ENCODE measurements at places on chromosomes 1 and 21.

GRCh38 chr1:109252893-109253802 lies 3.8 kb downstream of the CELSR2 start:
- peak; percentile 84 for DNase-seq

DNA sequence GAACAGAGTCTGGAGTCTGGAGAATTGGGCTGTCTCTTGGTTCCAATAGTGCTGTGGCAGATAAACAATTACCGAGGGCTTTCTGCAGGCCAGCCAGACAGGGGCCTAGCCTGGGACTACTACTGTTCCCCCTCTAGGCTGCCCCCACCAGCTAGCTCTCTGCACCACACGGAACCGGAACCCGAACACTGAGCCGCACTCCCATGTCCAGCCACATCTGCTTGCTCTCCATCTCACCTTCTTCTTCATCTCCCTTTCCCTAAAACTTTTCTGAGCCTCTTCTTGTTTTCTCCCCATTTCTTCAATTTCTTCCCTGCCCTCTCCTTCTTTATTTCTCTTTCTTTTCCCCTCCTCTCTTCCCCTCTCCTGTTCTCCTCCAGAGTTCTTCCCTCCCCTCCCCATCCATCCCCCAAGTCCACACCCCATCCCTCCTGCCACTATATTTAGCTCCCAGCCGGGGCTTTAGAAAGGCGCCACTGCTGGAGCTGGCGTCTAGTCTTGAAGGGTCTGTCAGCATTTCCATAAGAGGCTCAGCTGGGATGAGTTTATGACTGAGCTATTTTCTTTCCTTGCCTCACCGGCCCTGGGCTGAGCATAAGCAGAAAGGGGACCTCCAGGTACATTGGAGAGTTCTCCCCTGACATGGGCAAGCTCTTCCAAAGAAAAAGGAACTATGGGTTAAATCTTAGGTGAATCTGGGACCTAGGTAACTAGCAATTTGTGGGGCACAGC lies 25.7 kb upstream of the ATP2B4 start:
- DNase-seq: no peak

- DNase-seq: no peak
These were observed 35.3 kb downstream of the FAAH start for GRCh38 chr1:46429436-46429835.

DNA sequence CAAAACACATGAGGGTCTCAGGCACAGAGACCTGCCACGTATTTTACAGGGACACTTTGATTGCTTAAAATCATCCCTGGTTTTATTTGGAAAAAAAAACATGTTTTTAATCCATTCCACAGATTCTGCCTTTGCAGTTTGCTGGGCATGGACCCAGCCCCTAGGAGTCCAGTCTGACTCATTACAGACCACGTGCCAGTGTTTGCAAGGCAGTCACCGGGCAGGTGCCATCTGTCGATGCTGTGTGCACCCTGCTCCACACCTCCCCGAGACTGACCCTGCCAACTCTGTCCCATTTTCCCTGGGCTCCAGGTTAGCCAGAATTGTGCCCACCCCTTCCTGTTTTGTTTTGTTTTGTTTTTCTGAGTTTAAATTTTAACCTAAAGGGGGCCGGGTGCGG lies 148.4 kb upstream of the TMEM51 start:
- no peak for DNase-seq

- DNase-seq: no peak
These were observed 636 bp downstream of the WARS2 start for GRCh38 chr1:119139857-119140176.

DNA sequence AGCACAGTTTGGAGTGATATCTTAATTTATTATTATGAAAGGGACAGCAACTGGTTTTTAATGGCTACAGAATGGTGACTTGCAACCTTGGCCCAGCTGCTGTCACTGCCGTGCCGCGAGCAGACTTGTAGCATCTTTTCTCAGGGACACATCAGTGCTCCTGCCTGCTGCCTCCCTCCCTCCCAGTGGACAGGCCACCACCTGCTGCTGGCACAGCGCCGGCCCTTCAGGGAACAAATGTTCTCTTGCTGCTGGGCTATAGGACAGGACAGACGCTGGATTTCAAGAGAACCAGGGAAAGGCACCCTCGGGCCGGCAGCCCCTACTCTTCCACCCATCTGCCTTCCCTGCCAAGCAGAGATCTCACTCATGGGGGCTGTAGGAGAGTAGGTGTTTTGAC lies 413.8 kb upstream of the NFIA start:
- no peak for DNase-seq

DNA sequence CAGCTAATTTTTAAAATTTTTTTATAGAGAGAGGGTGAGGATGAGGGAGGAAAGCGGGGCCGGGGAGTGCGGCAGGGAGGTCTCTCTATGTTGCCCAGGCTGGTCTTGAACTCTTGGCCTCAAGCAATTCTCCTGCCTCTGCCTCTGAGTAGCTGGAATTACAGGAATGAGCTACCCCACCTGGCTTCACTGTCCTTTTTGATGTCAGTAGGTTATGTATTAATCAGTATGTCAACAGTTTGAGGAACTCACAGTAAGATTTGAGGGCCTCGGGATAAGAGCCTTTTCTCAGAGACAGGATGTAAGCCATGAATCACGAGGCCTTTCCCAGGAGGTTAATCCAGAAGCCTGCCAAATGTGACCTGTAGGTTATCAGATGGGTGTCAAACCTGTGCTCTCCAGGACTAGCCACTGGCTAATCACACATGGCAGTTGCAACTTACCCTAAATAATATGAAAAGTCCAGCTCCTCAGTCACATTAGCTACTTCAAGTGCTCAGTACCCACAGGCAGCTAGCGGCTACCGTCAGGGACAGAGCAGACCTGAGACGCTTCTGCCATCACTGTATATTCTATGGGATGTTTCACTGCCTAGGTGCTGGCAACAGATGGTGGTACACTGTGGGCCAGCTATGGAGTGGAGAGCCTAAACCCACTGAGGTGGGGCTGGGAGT lies 33.1 kb downstream of the TRIM67 start:
- DNase-seq: no peak

All from nucleus accumbens (tissue), 56 donors.